Coronary artery (tissue), 2 donors: ENCODE measurements at places on chromosomes 6 and 20.

GRCh38 chr20:15100506-15101160 is 763.2 kb upstream of the FLRT3 start:
- no peak for DNase-seq

DNA sequence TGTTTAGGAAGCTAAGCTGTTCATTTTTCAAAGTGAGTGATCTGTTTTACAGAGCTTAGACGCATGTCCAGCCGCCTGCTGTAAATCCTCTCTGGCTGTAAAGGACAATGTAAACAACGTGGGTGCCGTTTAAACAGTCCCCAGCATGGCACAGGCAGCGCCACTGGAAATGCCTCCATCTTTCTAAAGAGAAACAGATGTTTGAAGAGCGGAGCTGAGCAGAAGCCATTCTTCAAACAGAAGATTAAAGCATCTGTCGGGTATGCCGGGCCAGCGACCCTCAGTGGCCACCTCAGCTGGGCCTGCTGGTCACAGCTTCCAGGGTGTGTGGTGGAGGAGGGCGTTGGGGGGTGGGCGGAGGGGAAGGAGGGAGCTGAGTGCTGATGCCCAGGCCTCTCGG is 138.6 kb downstream of the ERMARD start:
- DNase-seq, result peak; percentile 68

- DNase-seq, result no peak
Measured at GRCh38 chr20:51346686-51347485, 195.6 kb downstream of the NFATC2 start.

- DNase-seq, result peak; percentile 84
Measured at GRCh38 chr20:44738813-44739477, 6.7 kb upstream of the KCNK15 start.

GRCh38 chr6:87029711-87030314 is 65.1 kb downstream of the CGA start:
- DNase-seq, result no peak

DNA sequence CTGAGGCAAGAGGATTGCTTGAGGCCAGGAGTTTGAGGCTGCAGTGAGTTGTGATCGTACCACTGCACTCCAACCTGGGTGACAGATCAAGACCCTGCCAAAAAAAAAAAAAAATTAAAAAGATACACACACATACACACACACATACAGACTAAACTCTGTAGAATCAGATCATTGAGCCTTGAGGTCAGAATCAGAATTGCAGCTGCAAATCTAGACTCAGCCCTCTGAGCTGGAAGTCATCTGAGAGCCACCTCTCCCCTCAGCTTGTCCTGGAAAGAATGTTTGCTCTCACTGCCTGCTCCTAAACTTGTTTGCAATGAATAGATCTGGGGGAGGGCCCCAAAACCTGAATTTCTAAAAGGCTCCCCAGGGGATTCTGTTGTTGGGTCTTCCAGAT is 41.4 kb upstream of the ANGPT4 start:
- no peak for DNase-seq

- DNase-seq, result no peak
Measured at GRCh38 chr6:26113570-26113969, 26.3 kb downstream of the HFE start.

DNA sequence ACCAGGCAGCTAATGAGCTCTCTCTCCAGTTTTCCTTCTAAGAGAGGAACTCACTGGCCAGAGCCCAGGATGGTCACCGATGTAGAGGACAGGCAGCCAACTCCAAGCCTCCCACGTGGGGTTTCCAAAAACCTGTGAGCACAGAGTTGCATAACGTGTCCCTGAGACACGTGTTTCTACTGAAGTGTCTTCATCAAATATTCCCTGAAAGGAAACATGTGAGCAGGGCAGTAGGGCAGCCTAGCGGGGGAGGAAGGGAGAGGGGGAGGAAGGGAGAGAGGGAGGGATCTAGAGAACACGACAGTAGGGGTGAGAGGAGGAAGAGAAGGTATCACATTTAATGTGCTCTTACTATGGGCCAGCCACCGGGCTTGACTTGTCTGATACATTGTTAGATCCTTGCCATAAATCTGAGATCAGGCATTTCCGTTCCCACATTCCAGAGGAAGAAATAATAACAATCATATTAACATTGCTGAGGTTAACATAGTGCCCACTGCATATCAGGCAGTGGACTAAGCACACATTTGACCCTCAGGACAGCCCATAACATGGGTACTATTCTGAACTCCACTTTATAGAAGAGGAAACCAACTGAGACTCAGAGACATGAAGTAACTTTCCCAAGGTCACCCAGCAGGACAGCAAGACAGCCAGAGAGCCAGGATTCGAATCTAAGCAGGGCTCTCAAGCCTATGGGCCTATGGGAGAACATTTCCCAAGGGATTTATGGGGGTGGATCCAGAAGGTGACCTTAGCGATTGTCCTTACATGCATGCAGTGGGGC is 4.5 kb upstream of the SYS1 start:
- DNase-seq, result peak; percentile 93

DNA sequence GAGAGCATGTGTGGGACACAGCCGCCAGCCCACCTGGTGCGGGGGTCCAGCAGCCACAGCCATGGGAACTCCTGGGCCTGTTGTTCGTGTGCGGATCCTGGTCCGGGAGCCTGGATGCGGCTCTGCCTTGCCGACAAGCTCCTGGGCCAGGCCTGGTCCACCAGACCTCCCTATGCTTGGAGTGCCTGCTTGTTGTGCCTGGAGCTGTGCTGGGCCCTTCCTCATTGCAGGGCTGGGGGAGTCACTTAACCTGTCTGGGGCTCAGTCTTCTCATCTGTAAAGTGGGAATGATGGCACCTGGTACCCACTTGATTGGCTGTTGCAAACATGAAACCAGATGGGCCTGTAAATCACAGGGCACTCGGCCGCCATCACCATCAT is 2.6 kb upstream of the OSBPL2 start:
- DNase-seq, result no peak

DNA sequence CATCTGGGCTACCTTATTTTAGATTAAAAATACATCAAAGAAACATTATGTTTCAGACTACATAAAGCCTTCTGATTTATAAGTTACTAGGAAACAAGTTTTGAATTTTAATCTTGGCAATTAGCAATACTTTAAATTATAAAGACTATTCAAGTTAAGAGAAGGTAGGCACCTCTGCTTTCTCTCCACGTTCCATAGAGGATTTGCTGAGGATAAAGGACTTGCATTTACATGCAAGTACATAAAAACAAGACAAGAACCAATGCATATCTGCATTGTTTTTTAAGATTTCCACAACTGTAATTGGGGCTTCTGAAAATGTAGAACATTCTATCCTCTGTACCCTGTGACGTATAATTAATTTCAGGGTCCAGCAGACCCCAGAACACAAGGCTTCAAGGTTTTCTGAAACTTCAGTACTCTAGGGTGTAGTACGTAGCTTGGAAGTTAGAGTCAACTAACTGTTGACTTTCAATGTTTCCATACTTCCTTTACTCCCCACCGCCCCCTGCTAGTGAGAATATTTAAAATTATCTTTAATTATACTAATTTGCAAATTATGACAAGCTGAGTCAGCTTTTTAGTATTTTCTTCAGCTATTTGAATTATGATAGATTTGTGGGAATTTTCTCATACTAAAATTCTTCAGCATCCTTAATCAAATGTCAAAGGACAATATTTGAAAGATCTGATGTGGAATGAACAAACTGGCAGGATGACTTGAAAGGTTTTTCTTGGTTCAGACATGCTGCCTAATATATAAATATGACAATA is 82.8 kb downstream of the PKIB start:
- no peak for DNase-seq
